ENCODE measurements at places on chromosomes 12 and 14.

DNA sequence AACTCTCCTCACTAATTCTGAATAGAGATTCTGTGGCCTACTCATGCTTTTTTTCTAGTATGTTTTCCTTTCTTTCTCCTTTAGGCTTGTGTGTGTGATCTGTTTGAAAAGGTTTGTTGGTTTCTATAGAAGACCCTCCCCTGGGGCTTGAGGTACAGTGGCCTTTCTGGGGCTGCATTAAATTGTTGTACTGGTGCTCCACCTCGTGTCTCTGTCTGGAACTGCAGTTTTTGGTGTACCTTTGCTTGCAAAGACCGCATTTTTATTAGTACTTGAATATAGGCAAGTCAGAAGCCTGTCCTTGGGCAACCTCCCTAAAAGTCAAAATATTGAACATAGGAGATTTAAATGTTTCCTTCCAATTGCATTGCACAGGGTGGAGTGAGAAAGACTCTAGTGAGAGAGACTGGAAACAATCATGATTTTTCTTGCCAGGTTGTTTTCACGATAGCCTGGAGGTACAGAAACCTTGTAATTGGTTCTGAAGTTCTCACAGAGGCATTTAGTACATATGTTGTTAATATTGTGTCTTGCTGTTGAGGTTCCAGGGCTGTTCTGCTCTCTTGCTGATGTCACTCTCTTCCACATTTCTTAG, 39.0 kb downstream of the SLCO1B1 start:
- DNase-seq = peak; percentile 78

DNA sequence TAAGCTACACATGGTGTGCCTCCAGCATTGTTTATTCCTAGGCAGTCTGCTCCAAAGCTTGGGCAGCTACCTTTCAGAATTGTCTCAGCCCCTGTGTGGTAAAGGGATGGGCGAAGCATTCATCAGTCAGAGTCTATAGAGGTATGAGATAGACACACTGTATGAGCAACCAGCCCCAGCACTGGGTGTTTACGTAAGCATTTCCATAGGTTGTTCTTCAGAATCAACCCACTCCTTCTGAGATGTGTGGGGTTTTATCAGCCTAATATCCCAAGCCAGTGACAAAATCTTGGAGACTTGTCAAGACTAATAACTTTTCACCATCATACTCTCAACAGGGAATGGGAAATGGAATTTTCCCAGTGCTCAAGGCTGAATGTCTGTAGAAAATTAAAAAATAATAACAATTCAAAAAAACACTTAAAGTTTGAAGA, 98.2 kb downstream of the BTG1 start:
- DNase-seq = no peak

GRCh38 chr14:81476816-81477215, 56.8 kb downstream of the SEL1L start:
- no peak for DNase-seq

- DNase-seq = no peak
These were observed 14.9 kb upstream of the SNAPC1 start for GRCh38 chr14:61747342-61747741.
